ENCODE measurements at places on chromosomes 3 and 15.

- no peak for DNase-seq
- no peaks in the 10 kb centered on the region for H3K27me3 ChIP-seq
- H3K36me3 ChIP-seq, result no peaks in the 10 kb centered on the region
- H3K27ac ChIP-seq, result no peak overlapping the region
- H3K4me3 ChIP-seq, result no peak overlapping the region
- no peaks in the 10 kb centered on the region for H3K4me1 ChIP-seq
Observed at GRCh38 chr3:2937592-2937991, 172.6 kb downstream of the IL5RA start.

DNA sequence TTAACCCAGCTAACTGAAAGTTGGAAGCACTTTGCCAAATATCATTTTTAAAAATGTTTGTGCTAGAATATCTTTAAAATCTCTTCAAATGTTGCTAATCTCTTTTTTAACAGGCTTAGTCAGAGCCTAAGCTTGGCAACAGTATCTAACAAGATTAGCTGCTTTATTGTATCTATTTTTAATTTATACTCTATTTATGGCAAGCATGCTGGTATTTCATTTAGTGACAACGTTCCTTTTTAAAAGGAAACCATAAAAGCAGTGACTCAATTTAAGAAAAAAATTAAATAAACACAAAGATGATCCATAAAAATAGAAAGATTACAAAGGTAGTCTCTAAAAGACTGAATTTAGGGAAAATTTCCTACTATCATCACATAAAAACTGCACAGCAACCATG lies 40.5 kb downstream of the SLC12A6 start:
- H3K27ac ChIP-seq, result no peak overlapping the region
- H3K4me1 ChIP-seq, result no peaks in the 10 kb centered on the region
- no peak for DNase-seq
- H3K36me3 ChIP-seq, result peaks cover 20% of the 10 kb centered on the region
- H3K27me3 ChIP-seq, result no peaks in the 10 kb centered on the region

DNA sequence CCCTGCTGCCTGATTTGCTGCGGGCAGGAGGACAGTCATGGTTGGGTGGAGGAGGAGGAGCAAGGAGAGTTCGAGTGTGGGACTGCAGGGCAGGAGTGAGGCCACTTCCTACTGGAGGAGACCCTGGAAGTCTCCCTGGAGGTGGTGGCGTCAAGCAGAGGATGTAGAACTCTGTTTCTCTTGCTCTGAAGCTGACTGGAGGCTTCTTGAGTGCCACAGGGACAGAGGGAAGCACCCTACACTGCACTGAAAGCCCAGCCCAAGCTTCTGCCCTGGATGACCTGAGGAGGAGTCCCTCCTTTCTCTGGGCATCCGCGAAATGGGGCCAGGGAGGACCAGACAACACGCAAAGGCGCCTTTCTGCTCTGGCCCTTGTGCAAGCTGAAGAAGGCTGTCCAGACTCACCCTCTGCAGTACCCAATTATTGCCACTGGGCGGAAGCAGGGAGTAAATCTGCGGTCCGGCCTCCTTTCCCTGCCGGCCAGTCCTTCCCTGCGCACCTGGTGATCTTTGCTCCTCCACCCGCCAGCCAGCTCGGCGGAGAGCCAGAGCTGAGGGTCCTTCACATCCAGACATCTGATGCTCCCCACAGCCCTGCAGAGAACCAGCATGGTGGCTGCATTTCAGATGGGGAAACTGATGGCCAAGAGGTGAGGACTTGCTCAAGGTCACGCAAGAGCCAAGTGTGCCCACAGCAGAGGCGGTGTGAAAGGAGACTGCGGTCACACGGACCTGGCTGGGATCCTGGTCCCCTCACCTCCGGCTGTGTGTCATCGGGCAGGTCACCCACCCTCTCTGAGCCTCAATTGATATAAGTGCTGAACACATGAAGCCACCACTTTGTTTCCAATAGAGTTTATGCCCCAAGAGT lies 207.1 kb downstream of the TBC1D2B start:
- no peaks in the 10 kb centered on the region for H3K4me1 ChIP-seq
- no peak overlapping the region for H3K27ac ChIP-seq
- no peaks in the 10 kb centered on the region for H3K36me3 ChIP-seq
- H3K4me3 ChIP-seq, result no peak overlapping the region
- DNase-seq, result peak; percentile 65

DNA sequence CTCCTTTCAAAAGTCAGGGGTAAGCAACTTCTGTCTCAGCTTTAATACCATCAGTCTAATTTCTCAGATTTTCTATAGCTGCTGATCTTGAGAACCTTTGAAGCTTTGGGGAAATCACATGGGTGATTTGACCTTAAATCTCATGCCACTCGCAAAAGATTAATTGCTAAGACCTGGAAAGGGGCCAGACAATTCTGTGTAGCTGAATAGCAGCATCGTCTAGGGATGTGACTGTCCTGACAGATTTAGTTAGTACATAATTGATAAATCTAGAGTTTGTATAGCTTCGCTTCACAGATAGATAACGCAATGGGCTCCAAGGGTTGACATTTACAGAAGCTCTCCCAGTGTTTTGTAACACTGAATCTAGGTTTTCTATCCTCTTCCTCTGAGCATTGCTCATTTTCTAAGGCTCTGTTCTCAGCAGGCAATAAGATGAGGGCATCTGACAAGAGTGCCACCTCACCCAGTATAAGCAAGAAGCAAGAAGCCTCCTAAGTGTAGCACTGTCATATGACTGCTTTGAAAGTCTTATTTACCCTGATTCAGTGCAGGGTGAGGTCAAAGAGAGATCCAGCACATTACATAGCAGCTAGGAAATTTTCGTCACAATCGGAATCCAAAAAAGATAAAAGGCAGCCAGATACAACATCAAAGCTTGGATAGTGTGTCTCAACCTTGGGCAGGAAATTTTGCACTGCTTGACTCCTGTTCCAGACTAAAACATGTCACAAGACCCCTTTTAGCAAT lies 47.7 kb upstream of the DUT start:
- H3K27me3 ChIP-seq, result peaks cover 3% of the 10 kb centered on the region
- H3K36me3 ChIP-seq, result no peaks in the 10 kb centered on the region
- DNase-seq, result no peak
- no peak overlapping the region for H3K27ac ChIP-seq

GRCh38 chr3:32089476-32089875 lies 16.9 kb upstream of the GPD1L start:
- no peak for DNase-seq
- peaks cover 21% of the 10 kb centered on the region for H3K4me1 ChIP-seq
- peaks cover 57% of the 10 kb centered on the region for H3K27me3 ChIP-seq
- no peaks in the 10 kb centered on the region for H3K36me3 ChIP-seq
- H3K4me3 ChIP-seq, result no peak overlapping the region

- H3K4me1 ChIP-seq, result peaks cover 3% of the 10 kb centered on the region
- no peak overlapping the region for H3K27ac ChIP-seq
- DNase-seq, result no peak
- peak overlapping the region; percentile 50 for H3K4me3 ChIP-seq
- peaks cover 3% of the 10 kb centered on the region for H3K36me3 ChIP-seq
Observed at GRCh38 chr15:55588815-55589115, 620 bp upstream of the PYGO1 start.

- H3K27ac ChIP-seq, result peak overlapping the region; percentile 8
- peaks cover 2% of the 10 kb centered on the region for H3K4me1 ChIP-seq
- H3K4me3 ChIP-seq, result no peak overlapping the region
- peaks cover 3% of the 10 kb centered on the region for H3K36me3 ChIP-seq
- H3K27me3 ChIP-seq, result peaks cover 74% of the 10 kb centered on the region
Observed at GRCh38 chr3:147422601-147423536, 13.7 kb downstream of the ZIC1 start.

GRCh38 chr3:64730681-64731080 lies 42.9 kb upstream of the ADAMTS9 start:
- H3K4me3 ChIP-seq, result no peak overlapping the region
- DNase-seq, result no peak
- no peaks in the 10 kb centered on the region for H3K27me3 ChIP-seq
- no peak overlapping the region for H3K27ac ChIP-seq
- H3K4me1 ChIP-seq, result no peaks in the 10 kb centered on the region

All from activated naive CD4-positive, alpha-beta T cell treated with anti-CD3 and anti-CD28 coated beads, Interleukin-2, amount 10 ng/mL, durations not matched to agents 7 days and 5 days (primary cell).